Stimulated activated CD4-positive, alpha-beta T cell treated with anti-CD3 and anti-CD28 coated beads, TNF-alpha, amount 100 ng/mL, for 24 hours (primary cell): ENCODE measurements at places on chromosomes 2 and 18.
A peak's percentile ranks its signal among the peaks of the same experiment; 100 is the strongest.

DNA sequence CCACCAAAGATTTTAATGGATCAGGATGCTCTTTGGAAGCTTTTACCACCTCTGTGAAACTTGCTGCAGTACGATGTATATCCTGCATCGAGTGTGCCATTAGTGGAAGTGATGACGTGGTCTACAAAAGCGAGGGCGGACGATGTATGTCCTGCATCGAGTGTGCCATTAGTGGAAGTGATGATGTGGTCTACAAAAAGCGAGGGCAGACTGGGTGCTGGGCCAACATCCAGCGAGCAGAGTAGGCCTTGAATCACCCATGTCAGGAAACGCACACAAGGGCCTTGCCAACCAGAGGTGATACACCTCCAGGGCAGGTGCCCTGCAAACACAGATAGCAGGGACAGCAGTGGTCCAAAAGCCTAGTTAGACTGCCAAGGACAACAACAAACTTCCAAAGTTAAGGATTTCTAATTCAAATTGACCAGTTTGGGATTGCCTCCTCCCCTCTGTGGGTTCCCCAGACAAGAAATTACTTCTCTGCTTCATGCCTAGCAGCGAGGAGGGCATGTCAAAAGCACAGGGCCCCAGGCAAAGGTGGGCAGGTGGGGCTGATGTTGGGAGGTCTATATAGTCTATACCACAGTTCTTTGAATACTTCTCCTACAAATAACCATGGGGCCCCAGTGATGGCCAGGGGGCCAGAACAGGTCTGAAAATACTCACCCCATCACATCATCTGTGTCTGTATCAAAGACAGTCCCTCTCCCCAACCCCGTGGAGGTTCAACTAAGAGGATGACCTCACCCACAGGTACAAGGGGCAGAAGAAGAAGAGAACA lies 70.2 kb downstream of the ADD2 start:
- no peak for DNase-seq

DNA sequence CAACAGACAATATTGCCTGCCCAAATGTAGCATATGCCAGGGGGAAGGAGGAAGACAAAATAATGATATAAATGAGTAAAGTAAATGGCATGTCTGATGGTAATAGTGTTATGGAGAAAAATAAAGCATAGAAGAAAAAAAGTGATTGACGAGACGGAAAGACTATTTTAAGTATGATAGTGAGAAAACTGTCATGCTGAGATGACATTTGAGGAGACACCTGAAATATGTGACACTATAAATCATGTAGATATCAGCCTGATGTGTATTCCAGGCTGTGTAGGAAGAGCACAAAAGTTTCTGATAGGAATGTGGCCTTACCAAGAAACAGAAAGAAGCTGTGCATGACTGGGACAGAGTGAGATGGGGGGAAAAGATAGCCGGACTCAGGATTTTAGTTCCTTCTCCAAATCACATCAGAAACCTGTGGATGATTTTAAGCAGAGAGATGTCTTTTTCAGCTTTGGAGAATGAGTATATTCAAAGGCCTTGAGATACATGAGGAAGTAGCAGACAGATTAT lies 387.3 kb upstream of the SYT4 start:
- no peak for DNase-seq

- DNase-seq: no peak
These were observed 93.2 kb upstream of the CBLN2 start for GRCh38 chr18:72637299-72637698.

DNA sequence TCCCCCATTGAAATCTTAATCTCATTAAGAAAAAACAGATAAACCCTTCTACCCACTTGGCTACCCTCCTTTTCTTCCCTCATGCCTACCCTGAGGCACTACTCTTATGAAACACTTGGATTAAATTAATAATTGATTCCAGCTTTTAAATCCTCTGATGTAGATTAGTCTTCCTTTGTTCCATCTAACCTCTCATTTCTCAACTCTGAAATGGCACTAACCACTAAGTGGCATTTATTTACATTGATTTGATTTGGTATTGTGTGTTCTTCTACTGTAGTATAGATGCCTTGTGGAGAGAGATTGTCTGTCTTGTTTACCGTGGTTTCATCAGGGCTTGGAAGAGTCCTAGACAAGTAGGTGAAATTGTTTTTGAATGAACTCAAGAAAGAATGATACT lies 26.7 kb downstream of the ITGA4 start:
- DNase-seq: no peak

DNA sequence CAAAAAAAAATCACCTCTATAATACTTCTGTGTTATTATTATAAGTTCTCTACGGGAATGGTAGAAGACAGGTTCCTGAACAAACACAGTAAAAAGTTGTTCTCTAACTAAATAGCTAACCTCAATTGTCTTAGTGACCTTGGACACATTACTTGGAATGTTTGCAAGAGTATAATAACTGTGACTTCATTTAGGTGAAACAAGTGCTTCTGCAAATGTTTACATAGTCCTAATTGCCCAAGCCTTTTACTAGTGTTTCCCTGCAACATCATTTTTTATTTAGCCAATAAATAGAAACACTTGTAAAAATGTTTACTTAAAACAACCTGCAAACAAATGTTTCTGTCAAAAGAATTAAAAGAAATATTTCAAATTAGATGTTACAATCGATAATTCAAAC lies 9.9 kb downstream of the PLEKHM3 start:
- no peak for DNase-seq

- DNase-seq: no peak
These were observed 49.9 kb upstream of the RAB6C start for GRCh38 chr2:129929321-129930290.

GRCh38 chr2:106107509-106108131 lies 86.5 kb downstream of the UXS1 start:
- DNase-seq: no peak

- no peak for DNase-seq
These were observed 45.4 kb downstream of the EXOC6B start for GRCh38 chr2:72780477-72780876.

DNA sequence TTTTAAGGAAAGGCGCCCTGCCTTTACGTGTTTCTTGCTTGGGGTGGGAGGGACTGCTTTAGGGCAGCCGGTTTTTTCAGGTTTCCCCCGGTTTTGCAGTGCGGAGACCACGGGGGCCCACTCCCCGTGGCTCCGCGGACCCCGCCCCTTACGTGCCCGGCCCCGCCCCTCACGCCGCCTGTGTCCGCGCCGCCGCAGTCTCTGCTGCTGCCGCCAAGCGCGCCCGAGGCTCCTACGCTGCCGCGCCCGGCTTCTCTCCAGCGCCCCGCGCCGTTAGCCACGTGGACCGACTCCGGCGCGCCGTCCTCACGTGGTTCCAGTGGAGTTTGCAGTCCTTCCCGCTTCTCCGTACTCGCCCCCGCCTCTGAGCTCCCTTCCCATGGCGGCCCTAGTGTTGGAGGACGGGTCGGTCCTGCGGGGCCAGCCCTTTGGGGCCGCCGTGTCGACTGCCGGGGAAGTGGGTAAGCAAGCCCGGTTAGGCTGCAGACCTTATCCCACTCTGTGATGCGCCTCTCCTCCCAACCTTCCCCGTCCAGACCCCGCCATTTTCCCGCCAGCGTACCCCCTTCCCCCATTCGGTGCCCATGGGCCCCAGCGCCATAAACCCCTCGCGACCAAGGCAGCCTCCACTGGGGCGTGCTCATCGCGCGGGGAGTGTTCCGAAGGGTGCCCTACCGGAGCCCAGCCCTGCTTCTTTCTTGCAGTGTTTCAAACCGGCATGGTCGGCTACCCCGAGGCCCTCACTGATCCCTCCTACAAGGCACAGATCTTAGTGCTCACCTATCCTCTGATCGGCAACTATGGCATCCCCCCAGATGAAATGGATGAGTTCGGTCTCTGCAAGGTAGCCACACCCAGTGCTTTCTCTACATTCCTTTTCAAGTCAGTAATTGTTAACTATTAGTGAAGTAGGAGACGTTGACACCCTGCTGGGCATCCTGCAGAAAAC lies at the start of gene CAD:
CAD (plus strand) TSS at position 197 of the 949 bp plus-strand sequence; CDS start at position 380, 183 bp downstream.
- peak; percentile 79 for DNase-seq

DNA sequence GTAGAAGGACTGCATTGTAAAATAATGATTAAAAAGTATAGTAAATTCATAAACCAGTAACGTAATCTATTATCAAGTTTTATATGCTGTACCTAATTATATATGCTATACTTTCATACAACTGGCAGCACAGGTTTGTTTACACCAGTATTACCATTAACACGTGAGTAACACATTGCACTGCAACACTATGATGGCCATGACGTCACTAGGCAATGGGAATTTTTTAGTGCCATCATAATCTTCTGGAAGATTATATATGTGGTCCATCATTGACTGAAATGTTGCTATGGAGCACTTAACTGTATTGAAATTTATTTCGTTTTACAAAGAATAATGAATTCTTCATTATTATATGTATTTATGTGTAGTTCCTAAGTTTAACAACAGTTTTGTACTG lies 45.9 kb downstream of the FAM171B start:
- DNase-seq: no peak

GRCh38 chr2:11658208-11659114 lies 11.5 kb downstream of the NTSR2 start:
- DNase-seq: no peak

DNA sequence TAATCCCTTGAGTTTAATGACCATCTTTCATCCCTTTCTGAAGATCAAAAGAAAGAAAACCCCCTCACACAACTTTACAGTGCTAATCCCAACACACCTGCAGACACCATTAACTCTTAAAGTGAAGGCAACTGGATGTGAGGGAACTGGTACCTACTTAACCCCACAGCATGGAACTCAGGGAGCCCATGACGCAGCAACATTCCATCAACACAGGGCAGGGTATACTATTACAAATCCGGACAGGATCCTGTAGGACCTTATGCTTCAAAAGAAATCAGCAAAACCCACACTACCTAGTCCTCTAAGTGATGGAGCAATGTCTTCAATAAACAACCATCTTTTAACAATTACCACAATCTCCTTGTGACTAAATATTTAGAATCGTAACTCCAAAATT lies 78.6 kb downstream of the FARSB start:
- no peak for DNase-seq

DNA sequence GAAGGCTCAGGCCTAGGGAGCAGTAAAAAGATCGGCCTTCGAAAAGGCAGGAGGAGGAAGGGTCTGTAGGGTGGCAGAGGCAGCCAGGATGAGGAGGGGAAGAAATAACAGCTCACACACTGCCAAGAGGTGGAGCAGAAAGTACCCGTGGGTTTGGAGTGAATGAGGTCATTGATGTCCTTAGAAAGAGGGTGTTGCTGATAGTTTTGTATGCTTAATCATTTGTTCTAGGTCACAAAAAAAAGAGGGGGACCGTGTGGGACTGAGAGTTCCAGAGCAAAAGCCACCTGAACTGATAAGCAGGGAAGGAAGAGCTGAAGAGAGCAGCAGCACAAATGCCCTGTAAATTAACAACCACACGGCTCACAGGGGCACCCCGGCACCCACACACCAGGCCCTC lies 140.4 kb downstream of the FAM161A start:
- DNase-seq: no peak

GRCh38 chr2:25375371-25375988 lies 33.8 kb upstream of the DNMT3A start:
- no peak for DNase-seq

GRCh38 chr2:111049792-111050640 lies 70.7 kb upstream of the BCL2L11 start:
- peak; percentile 18 for DNase-seq

- no peak for DNase-seq
These were observed 10.7 kb upstream of the OTOF start for GRCh38 chr2:26488463-26489212.

- no peak for DNase-seq
These were observed 64.9 kb downstream of the LNPK start for GRCh38 chr2:175937216-175937615.

- no peak for DNase-seq
These were observed 2.9 kb upstream of the CLEC4F start for GRCh38 chr2:70823249-70823648.

DNA sequence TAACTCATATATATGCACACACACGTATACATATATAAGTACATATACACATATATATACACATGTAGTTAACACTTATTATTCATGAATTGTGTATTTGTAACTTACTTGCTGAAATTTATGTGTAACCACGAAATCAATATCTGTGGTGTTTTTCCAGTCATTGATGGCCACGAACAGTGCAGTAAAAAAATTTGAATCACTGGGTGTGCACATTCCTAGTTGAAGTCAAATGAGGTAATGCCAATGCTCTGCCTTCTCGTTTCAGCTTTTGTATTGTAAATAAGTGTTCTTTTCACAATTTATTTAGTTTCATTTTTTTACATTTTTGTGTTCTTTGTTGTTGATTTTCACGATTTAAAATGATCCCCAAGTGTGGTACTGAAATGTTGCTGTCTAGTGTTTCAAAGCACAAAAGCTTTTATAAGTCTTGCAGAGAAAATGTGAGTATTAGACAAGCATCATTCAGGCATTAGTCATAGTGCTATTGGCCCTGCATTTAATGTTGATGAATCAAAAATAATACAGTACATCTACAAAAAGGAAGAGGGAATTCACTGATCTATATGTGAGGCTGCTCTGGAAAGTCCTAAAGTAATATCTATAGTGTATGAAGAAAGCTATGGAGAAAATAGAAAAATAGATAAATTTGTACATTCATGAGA lies 419.0 kb downstream of the DSC3 start:
- DNase-seq: no peak

DNA sequence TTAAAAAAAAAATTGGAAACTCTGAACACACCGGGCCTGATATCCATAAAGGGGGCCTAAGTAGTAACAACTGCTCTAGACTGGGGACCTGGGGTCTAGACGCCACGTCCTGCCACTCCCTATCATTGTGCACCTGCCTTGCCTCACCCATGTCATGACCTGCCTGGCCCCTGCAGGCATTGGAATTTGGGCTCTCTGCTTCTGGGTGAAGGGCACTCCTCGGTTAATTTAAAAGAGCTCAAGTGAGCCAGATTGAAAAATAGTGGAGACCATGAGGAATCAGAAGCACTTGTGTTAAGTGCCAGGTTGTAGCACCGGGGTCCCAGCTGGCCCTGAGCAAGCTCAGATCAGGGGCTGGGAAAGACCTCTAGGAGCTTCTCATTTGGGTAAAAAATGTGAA lies 48.1 kb downstream of the SLC4A1AP start:
- no peak for DNase-seq

DNA sequence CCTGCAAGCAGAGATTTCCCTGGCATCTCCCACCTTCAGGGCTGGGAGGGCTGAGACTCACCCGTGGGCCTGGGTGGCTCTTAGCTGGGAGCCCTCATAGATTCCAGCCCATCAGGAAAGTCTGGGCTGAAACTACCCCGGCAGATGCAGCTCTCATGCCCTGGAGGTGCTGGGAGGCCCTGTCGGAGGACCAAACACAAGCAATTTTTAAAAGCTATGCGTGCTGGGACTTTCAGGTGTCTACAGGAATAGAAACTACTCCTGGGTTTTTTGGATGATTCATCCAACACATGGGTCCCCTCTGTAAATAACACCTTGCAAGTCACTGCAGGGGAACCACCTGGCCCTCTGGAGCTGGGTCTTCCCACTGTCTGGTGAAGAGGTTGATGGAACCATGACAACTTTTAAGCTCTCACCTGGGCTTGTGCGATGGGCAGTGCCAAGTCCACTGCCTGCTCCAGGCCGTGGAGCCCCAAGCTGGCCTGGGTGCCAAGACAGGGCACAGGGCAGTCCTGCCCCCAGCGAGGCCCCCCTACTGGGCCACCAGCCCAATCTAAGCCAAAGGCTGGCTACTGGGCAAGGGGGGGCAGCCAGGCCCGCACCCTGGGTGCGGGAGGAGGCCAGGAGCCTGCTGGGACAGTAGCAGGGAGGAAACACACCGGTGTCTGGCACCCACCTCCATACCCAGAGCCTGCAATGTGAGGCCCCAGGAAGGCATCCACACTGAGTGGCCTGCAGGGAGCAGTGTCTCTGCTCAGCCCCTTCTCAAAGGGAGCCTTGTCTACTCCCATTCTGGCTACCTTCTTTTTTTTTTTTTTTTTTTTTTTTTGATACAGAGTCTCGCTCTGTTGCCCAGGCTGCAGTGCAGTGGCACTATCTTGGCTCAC lies 1.1 kb upstream of the GPR55 start:
- DNase-seq: peak; percentile 60
